Sigmoid colon (tissue), 7 donors: ENCODE measurements at places on chromosomes 13 and 19. TPM values are rescaled to one million over a fixed set of nuclear protein-coding genes. Genes with fewer than 3 reads are reported as not detected.

The SLC10A2 gene
- not detected for total RNA-seq

The CLDND2 gene
- total RNA-seq, result not detected

The SBK2 gene
- not detected for total RNA-seq

The ZNF419 gene
- 13.0 TPM for total RNA-seq

The ZNF681 gene
- total RNA-seq, result 1.2 TPM

The ANGPTL8 gene
- total RNA-seq, result not detected

The DPF1 gene
- not detected for total RNA-seq

The ANGPTL4 gene
- total RNA-seq, result 29.6 TPM

The CYP2A6 gene
- not detected for total RNA-seq

The DYRK1B gene
- 11.4 TPM for total RNA-seq

DNA sequence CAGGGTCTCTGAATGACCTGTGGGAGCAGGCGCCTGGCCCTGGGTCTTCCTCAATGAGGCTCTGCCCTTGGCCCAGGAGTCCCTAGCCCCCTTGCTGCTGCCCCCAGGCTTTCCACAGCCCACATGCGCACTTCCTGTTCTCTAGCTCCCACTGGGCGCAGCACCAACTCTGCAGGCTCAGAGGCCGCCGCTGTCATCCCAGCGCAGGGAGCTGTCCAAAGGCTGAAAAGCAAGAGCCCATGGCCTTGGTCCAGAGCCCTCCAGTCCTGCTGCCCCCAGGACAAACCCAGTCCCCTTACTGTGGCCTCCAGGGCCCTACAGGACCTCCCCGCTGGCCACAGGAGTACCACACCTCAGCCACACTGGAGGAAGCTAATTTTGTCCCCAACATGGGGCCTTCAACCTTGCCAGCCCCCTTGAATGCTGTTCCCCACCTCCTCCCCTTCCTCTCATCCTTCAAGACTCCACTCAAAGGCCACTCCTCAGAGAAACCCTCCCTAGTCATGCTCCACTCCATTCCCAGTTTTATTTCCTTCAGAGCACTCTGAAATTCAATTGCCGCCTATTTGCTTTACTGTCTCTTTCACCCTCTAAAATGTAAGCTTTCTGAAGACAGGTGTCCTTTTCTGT is 8.0 kb upstream of the POU2F2 start:
- no peak overlapping the region for H3K27ac ChIP-seq
- no peaks in the 10 kb centered on the region for H3K27me3 ChIP-seq
- H3K4me1 ChIP-seq, result no peaks in the 10 kb centered on the region
- H3K36me3 ChIP-seq, result no peaks in the 10 kb centered on the region

DNA sequence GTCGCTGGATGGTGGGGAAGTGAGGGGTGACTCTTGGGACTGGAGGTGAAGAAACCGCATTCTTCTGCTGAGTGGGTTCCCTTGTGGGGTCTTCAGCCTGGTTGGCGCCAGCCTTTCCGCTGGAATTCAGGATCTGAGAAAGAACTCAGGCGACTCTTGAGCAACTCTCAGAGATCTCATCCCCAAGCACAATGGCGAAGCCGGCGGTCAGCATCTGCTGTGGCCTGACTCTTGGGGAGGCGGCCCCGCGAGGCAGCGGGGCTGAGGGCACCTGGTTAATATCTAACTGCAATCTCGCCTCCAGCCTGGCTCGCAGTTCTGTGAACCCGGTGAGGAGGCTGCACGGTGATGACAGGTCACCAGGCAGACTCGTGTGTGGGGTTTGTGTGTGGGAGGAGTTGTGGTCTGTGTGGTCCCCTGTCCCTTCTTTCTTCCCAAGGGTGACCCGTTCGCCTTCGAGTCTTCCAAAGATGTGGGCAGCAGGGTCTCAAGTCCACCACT is 883 bp downstream of the ZNF441 start:
- peak overlapping the region; percentile 87 for H3K4me3 ChIP-seq
- H3K27ac ChIP-seq, result peak overlapping the region; percentile 93
- no peaks in the 10 kb centered on the region for H3K4me1 ChIP-seq
- DNase-seq, result peak; percentile 70

DNA sequence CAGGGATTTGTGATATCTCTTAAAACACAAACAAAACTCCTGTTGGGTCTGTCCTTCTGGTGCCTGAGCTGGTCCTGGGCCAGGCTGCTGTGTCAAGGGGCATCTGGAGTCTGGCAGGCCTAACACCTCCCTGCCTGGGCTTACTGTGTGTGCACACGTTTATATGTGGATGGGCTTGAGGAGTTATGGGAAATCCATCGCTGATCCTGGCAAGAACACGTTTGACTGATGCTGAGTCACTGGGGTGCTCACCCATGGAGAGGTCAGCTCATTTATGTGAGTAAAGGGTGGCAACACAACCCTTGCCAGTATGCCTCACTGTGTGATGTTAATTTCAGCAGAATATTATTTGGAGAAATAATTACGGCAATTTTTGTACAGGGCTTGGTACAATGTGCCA is 44.5 kb upstream of the PCDH8 start:
- no peak for DNase-seq
- H3K27ac ChIP-seq, result no peak overlapping the region
- no peaks in the 10 kb centered on the region for H3K36me3 ChIP-seq
- no peaks in the 10 kb centered on the region for H3K4me1 ChIP-seq

DNA sequence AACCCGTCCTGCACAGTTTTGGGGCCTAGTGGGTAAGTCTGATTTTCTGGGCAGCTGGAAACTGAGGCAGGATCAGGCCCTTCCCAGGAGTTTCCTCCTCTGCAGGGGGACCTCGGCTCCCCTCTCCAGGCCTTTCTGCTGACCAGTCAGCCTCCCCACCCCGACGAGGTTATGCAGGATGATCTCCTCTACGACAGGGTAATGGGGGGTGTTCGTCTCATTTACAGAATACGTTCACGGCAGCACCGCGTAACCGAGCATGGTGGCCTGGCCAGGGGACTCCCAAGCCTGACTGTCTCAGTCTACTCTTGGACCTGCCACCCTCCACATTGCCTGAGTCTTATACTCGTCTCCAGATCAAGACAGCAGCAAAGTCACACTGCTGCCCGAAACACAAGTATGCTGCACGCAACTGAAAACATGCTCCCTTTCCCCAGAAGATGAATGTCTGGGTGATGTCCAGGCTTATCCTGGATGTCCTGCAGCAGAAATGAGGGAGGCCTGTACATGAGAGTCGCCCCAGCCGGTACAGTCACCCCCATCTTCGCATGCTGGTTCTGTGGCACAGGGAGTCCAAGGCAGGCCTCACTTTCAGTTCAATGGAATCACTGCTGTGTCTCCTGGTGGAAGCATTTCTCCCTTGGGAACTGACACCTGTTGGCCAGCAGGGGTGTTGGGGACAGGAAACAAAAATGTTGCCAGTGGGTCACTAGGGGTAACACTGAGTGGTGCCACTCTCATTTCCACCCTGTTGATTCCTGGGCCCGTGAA is 120.8 kb downstream of the SOX1 start:
- H3K4me3 ChIP-seq, result no peak overlapping the region
- no peak overlapping the region for H3K27ac ChIP-seq
- H3K4me1 ChIP-seq, result no peaks in the 10 kb centered on the region
- no peaks in the 10 kb centered on the region for H3K27me3 ChIP-seq
- peak; percentile 48 for DNase-seq

DNA sequence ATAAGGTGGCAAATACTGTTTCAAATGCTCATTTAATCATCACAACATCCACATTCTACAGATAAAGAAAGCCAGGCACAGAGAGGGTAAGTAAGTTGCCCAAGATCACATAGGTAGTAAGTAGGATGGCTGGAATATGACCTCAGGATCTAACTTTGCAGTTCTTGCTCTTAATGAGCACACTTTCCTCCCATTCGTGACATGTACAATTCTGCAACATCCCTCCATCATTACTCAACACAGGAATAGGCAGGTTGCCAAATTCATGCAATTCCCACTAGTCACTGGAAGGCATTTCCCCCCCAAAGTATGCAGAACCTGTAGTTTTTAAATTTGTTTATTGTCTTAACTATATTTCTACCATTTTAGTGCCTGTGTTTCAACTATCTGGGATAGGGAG is 109.2 kb downstream of the OLFM4 start:
- H3K4me3 ChIP-seq, result no peak overlapping the region
- H3K27ac ChIP-seq, result peak overlapping the region; percentile 37
- no peaks in the 10 kb centered on the region for H3K36me3 ChIP-seq
- H3K27me3 ChIP-seq, result no peaks in the 10 kb centered on the region

DNA sequence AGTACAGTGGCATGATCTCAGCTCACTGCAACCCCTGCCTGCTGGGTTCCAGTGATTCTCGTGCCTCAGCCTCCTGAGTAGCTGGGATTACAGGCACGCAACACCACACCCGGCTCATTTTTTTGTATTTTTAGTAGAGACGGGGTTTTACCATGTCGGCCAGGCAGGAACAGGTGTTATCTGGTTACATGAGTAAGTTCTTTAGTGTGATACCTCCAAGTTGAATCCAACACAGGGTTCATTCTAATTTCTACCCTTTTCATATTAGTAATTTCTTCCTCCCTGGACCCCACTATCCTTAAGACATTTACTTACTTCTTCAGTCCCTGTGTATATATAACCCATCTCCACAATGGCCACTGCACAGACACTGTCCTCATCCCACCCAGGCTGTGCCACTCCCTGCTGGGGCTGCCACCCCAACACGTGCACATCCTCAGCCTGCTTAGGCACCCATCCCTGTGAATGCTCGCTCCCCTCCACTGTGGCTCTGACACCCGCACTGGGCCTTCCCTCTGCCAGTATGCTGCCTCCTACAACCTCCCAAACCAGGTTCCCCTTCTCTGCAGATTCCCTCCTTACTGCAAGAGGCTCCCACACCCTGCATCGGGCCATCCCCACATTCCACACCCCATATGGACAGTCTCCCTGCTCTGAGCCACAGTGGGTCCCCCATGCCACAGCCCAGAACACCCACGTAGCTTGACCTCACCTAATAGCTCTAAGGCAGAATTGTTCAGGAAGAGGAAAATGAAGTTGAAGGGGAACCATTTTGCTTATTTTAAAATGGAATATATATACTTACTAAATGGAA is 147.1 kb downstream of the TBC1D4 start:
- H3K4me3 ChIP-seq, result no peak overlapping the region
- H3K27ac ChIP-seq, result no peak overlapping the region
- no peak for DNase-seq
- H3K4me1 ChIP-seq, result no peaks in the 10 kb centered on the region
- H3K27me3 ChIP-seq, result no peaks in the 10 kb centered on the region

- no peaks in the 10 kb centered on the region for H3K27me3 ChIP-seq
- DNase-seq, result no peak
- no peaks in the 10 kb centered on the region for H3K4me1 ChIP-seq
- no peak overlapping the region for H3K27ac ChIP-seq
- H3K4me3 ChIP-seq, result no peak overlapping the region
Measured at GRCh38 chr13:59203855-59204254, 959.9 kb downstream of the DIAPH3 start.

- no peak for DNase-seq
- no peaks in the 10 kb centered on the region for H3K4me1 ChIP-seq
- H3K27me3 ChIP-seq, result no peaks in the 10 kb centered on the region
- H3K4me3 ChIP-seq, result no peak overlapping the region
Measured at GRCh38 chr19:23505738-23506137, 110.5 kb upstream of the ZNF91 start.

DNA sequence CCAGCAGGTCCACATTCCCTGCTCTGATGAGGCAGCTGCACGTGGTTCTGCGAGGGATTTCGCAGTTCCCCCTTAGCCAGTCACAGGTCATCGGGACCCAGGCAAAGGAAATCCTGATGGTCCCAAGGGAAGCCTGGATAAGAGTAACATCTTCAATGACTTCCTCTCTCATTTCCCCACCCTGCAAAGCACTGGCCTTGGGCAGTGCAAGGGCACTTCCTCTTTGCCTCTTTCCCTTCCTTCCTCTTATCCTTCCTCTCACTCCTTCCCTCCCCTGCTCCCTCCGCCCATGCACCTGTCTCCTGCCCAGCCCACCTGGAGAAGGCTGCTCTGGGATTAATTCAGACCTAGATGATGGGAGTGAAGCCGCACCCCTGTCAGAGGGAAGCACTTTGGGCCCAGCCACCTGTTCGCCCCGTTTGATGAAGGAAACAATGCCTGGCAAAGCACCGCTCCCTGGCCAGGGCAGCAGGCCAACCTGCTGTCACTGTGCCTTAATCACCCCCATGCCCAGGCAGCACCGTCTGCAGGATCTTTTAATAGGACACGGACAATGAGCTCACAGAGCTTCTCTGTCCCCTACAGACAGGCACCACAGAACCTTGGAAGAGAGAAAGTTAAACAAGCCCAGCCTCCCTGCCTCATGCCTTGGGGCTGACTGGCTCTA is 113.5 kb upstream of the PABPC3 start:
- no peaks in the 10 kb centered on the region for H3K4me1 ChIP-seq
- H3K4me3 ChIP-seq, result no peak overlapping the region
- no peak for DNase-seq
- H3K27ac ChIP-seq, result no peak overlapping the region
- H3K27me3 ChIP-seq, result peaks cover 10% of the 10 kb centered on the region
- H3K36me3 ChIP-seq, result no peaks in the 10 kb centered on the region
